Activated T-cell treated with anti-CD3 and anti-CD28 coated beads, Interleukin-2, amount 50 U/mL, for 72 hours (primary cell): ENCODE measurements at places on chromosomes 4 and X. TPM values are rescaled to one million over a fixed set of nuclear protein-coding genes. Genes with fewer than 3 reads are reported as not detected.

SERPINA7 gene
- not detected for total RNA-seq

PGAM4 gene
- total RNA-seq = not detected

IDS gene
- total RNA-seq = 64.6 TPM

KCND1 gene
- 8.3 TPM for total RNA-seq

ARSD gene
- total RNA-seq = 2.4 TPM

GRCh38 chr4:86108834-86109233 is 251.0 kb downstream of the MAPK10 start:
- DNase-seq = no peak
